ENCODE measurements at places on chromosomes 4 and X. TPM values are rescaled to one million over a fixed set of nuclear protein-coding genes. Genes with fewer than 3 reads are reported as not detected.

The INTU gene
- 16.6 TPM for total RNA-seq

The ZFP92 gene
- 1.2 TPM for total RNA-seq

The TTC29 gene
- total RNA-seq, result not detected

GRCh38 chr4:36709991-36710390 is 428.6 kb downstream of the DTHD1 start:
- H3K27me3 ChIP-seq, result no peaks in the 10 kb centered on the region
- H3K36me3 ChIP-seq, result no peaks in the 10 kb centered on the region
- no peaks in the 10 kb centered on the region for H3K4me1 ChIP-seq
- H3K4me3 ChIP-seq, result no peak overlapping the region
- no peak overlapping the region for H3K27ac ChIP-seq

GRCh38 chrX:129572422-129572821 is 32.4 kb downstream of the OCRL start:
- H3K4me1 ChIP-seq, result peaks cover 35% of the 10 kb centered on the region
- no peak overlapping the region for H3K4me3 ChIP-seq
- H3K36me3 ChIP-seq, result peaks cover 6% of the 10 kb centered on the region
- DNase-seq, result no peak
- H3K27me3 ChIP-seq, result no peaks in the 10 kb centered on the region

- H3K27me3 ChIP-seq, result no peaks in the 10 kb centered on the region
- no peak for DNase-seq
- H3K4me1 ChIP-seq, result no peaks in the 10 kb centered on the region
- no peak overlapping the region for H3K27ac ChIP-seq
- H3K36me3 ChIP-seq, result no peaks in the 10 kb centered on the region
These were observed 640 bp downstream of the BANK1 start for GRCh38 chr4:101791182-101791558.

- no peak overlapping the region for H3K27ac ChIP-seq
- H3K4me1 ChIP-seq, result no peaks in the 10 kb centered on the region
- no peaks in the 10 kb centered on the region for H3K27me3 ChIP-seq
- no peaks in the 10 kb centered on the region for H3K36me3 ChIP-seq
- no peak overlapping the region for H3K4me3 ChIP-seq
- no peak for DNase-seq
These were observed 244.2 kb downstream of the CBLL2 start for GRCh38 chrX:22516893-22517292.

Data from thoracic aorta (tissue), 2 donors.